ENCODE measurements at places on chromosomes 6 and 20.
A peak's percentile ranks its signal among the peaks of the same experiment; 100 is the strongest.

GRCh38 chr6:166365806-166366205 lies 16.9 kb downstream of the MPC1 start:
- DNase-seq = no peak

GRCh38 chr6:3329393-3330051 lies 70.8 kb downstream of the PSMG4 start:
- DNase-seq = no peak

GRCh38 chr6:124535746-124536145 lies 426.5 kb upstream of the RNF217 start:
- DNase-seq = no peak

DNA sequence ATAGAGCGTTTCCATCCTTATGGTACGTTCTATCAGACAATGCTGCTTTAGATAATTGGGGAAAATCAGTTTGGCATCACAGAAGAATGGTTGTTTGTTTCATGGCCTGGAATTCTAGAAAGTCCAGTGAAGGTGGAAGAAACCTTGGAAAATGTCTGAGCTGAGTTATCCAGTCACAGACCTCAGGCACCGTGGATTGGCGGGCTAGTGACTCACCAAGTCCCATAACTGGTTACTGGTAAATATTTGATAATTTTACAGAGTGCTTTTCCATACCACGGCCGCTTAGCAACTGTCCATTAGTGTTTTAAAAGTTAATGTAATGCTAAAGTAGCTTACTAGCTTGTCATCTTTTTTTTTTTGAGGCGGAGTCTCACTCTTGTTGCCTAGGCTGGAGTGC lies 99.4 kb downstream of the SLC35B3 start:
- no peak for DNase-seq

- DNase-seq = no peak
Measured at GRCh38 chr6:13101985-13102384, 226.4 kb downstream of the TBC1D7 start.

GRCh38 chr6:52595796-52596130 lies 18.9 kb upstream of the TRAM2 start:
- no peak for DNase-seq

- DNase-seq = no peak
Measured at GRCh38 chr20:11001302-11001701, 327.5 kb upstream of the JAG1 start.

- DNase-seq = no peak
Measured at GRCh38 chr6:22218410-22218809, 78.4 kb downstream of the PRL start.

GRCh38 chr6:49713346-49713745 lies at the start of gene CRISP2:
Gene CRISP2, minus strand, starts transcription at chr6:49713543. Its CDS starts 4,347 bp downstream, at chr6:49709196.
- no peak for DNase-seq

DNA sequence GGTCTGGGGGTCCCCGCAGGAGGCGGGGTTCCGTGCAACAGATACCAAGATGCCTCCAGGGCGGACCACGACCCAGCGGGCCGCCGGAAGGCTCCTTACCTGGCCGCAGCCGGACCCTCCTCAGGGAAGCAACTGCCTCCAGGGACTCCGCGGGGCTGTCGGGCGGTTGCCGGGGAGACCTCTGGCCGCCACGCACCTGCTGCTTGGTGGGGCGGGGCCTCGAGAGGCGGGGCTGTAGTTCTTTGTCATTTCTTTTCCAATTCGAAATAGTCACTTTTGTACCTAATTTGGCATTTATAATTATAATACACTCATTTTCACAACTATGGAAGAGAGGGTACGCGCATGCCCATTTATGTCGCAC lies 647 bp downstream of the AK9 start:
- no peak for DNase-seq

- no peak for DNase-seq
Measured at GRCh38 chr6:56490993-56491392, 151.7 kb downstream of the DST start.

- DNase-seq = no peak
Measured at GRCh38 chr6:40253420-40253819, 319.2 kb upstream of the MOCS1 start.

DNA sequence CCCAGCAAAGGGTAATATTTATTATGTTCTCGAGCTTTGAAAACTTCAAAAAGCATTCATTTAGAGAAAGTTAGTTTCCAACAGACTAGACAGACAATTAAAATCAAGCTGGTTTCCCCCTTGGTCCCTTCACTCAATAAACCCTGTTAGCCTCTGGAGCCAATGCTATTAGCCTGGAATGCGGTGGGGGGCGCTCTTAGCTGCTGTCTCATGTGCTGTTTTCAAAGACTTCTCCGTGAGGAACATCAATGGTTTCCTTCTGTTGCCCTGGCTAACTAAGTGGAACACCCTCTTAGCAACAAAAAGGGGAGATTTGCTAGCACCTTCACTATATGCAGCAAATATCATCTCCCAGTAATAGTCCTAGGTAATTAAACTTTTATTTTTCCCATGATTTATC lies 86.4 kb downstream of the LY86 start:
- no peak for DNase-seq

- DNase-seq = no peak
Measured at GRCh38 chr6:114179411-114179810, 163.4 kb downstream of the HS3ST5 start.

DNA sequence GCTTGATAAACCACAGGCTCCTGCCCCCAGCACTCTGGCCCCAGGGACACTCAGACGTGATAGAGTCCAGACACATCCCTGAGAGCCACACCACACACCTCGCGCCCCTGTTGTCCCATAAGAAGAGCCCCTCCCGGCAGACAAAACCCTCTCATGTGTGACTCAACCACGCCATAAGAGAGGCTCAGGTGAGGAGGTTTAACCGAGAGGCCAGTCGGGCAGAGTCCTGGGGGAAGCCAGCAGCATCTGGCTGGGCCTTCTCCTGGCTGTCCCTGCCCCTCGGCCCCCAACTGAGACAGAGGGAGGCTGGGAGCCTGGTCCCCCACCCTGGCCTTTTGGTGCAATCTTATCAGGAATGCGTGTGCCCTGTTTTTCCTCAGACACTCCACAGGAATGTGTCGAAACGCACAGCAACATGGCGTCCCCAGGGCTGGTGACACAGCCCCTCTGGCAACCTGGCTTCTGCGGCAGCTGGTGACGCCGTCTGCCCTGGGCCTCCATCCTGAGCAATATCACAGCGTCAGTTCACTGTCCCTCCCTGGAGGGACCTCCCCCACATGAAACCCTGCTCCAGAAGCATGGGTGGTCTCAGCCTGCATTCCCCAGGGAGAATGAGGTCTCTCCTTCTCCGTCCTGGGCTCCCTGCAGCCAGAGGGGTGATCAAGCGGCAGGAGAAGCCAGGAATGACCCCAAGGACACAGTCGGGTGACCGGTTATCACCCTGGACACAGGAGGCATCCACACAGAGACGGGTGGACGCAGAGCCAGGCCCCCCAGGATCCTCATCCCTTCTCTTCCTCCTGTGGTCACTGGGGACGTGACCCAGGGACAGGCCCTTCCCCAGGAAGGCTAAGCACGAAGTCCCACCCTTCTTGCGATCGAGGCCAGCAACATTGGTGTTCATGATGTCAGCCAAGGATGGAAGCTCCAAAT lies 156.6 kb upstream of the AFDN start:
- DNase-seq = no peak

GRCh38 chr6:142112451-142113061 lies 20.2 kb upstream of the GJE1 start:
- DNase-seq = peak; percentile 52

- DNase-seq = peak; percentile 64
Measured at GRCh38 chr6:140979642-140980091, 1153.1 kb upstream of the GJE1 start.

GRCh38 chr6:43876602-43877001 lies 106.6 kb downstream of the VEGFA start:
- no peak for DNase-seq

- no peak for DNase-seq
Measured at GRCh38 chr6:119426619-119427018, 77.1 kb upstream of the MAN1A1 start.

GRCh38 chr20:2093159-2093781 lies 8.4 kb upstream of the STK35 start:
- DNase-seq = no peak

- DNase-seq = no peak
Measured at GRCh38 chr20:24017458-24017755, 28.8 kb upstream of the GGTLC1 start.

- DNase-seq = no peak
Measured at GRCh38 chr6:71171497-71172070, 117.0 kb upstream of the OGFRL1 start.

GRCh38 chr6:84052204-84052882 lies 18.8 kb downstream of the MRAP2 start:
- peak; percentile 71 for DNase-seq

DNA sequence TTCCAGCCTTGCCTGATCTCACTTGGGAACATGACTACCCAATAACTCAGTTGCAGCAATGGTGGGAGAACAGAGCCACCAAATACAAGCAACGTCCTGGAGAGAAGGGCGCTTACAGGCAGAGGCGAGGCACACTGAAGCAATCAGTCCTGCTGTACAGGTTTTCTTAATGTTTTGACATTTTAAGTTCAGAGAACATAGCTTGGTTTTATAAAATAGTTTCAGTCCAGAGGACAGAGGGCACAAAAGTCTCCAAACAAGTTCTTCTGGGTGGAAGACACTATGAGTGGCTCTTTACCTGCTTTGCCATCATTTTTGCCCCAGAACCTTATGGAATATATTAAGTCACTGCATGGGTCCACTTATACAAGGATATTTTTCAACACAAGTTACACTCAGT lies 103.4 kb upstream of the KCNG1 start:
- no peak for DNase-seq

GRCh38 chr6:155443168-155443567 lies 12.5 kb downstream of the NOX3 start:
- no peak for DNase-seq

DNA sequence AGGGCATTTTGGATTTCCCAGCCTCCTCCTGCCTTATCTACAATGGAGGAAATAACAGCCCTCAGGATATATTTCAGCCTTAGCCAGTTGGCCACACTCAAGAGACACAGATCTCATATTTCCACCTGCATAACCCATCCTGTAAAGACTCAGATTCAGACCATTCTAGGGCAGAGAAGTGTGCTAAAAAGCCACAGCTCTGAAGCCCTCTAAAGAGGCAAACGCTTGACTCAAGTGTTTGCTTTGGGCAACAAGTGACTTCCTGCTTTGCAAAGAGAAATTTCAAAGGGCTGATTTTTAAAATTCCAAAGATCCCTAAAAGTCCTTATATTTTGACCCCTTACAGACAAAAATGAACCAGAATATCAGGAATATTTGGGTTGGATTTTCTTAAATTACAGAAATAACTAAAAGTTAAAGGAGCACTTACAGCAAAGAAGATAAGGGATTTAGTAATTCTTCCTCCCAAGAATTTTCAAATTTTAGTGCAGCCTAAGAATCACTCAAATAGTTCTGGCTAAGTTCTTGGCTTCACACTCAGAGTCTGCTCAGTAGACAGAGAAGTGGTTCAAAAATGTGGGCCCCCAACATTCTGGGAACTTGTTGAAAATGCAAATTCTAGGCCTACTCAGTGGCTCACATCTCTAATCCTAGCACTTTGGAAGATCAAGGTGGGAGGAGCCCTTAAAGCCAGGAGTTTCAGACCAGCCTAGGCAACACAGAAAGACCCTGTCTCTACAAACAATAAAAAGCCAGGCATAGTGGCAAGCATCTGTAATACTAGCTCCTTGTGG lies 18.9 kb upstream of the ADGRF5 start:
- DNase-seq = no peak

DNA sequence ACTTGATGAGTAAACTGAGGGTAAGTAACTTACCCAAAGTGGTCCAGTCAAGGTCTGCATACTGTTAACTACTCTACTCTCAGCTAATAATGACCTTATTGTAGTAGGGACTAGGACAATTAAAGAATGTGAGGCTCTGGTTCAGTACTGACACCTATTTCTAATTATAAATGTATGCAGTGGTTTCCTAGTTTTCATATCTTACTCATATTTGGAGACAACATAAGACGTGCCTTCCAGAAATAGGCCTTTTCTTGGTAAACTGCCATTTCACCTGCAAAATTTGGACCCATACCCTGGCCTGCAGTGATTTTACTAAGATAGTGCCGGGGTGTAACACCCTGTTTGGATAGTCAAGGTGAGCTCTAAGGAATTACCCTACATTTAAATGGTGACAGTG lies 24.7 kb downstream of the GJA1 start:
- no peak for DNase-seq

- DNase-seq = no peak
Measured at GRCh38 chr6:30061858-30062458, 893 bp downstream of the POLR1H start.

GRCh38 chr20:38831995-38832620 lies 26.6 kb downstream of the PPP1R16B start:
- DNase-seq = no peak

GRCh38 chr6:16481697-16482399 lies 243.5 kb downstream of the GMPR start:
- no peak for DNase-seq

- no peak for DNase-seq
Measured at GRCh38 chr6:100134297-100134696, 140.3 kb upstream of the MCHR2 start.

DNA sequence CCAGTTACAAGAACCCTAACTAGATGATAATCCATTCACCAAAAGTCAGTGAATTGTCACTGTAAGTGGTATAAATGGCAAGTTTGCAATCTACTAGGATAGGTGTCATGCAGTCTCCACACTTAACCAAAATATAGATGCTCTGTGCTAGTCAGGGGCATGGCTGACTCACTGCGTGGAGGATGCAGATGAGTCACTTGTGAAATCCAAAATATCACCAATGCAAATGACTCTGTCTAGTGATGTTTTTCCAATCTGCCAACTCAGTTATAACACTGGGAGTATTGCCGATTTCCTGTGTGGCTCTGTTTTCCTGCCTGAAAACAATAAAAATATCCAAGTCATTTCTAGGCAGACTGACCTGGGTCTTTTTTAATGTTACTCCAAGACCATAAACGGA lies 47.8 kb upstream of the NRSN1 start:
- DNase-seq = no peak

- DNase-seq = no peak
Measured at GRCh38 chr6:11296449-11297375, 64.2 kb upstream of the NEDD9 start.

- no peak for DNase-seq
Measured at GRCh38 chr20:50561379-50562078, 51.3 kb downstream of the PTPN1 start.

GRCh38 chr6:111796310-111796918 lies 76.8 kb downstream of the FYN start:
- no peak for DNase-seq

DNA sequence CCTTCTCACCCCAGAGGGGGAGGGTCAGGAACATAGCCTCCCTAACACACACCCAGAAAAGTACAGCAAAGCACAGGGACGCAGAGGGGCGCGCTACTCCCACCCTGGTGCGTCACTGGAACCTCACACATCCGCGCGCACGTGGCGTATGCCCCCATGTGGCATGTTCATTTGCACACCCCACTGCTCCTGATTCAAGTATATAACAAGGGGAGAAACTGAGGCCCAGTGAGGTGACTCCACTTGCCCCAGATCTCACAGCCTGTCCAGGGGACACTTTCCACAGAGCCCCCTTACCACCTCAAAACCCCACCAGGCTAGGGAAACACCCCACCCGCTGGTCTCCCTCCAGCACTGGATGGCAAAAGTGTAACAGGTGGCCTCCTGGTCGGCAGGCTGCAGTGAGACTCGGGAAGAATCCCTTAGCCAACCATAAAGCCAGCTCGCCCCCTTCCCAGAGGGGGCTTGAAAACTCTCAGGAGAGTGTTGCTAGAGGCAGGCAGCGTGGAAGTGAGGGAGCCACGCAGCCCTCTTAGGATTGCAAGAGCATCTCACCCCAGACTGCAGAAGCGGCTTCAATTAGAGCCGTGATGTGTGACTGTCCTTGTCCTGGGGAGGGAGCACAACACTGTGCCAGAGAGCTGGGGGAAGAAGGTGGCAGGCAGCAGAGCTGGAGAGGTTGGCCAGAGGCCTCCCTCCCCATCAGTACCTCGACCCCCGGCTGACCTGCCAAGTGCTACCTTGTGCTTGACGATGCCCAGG lies at the start of gene GRM4:
GRM4 (minus strand) TSS at position 67 of the 762 bp plus-strand sequence. CDS start 12,591 bp downstream, outside the sequence.
- no peak for DNase-seq
